ENCODE measurements at places on chromosomes 4 and X.

DNA sequence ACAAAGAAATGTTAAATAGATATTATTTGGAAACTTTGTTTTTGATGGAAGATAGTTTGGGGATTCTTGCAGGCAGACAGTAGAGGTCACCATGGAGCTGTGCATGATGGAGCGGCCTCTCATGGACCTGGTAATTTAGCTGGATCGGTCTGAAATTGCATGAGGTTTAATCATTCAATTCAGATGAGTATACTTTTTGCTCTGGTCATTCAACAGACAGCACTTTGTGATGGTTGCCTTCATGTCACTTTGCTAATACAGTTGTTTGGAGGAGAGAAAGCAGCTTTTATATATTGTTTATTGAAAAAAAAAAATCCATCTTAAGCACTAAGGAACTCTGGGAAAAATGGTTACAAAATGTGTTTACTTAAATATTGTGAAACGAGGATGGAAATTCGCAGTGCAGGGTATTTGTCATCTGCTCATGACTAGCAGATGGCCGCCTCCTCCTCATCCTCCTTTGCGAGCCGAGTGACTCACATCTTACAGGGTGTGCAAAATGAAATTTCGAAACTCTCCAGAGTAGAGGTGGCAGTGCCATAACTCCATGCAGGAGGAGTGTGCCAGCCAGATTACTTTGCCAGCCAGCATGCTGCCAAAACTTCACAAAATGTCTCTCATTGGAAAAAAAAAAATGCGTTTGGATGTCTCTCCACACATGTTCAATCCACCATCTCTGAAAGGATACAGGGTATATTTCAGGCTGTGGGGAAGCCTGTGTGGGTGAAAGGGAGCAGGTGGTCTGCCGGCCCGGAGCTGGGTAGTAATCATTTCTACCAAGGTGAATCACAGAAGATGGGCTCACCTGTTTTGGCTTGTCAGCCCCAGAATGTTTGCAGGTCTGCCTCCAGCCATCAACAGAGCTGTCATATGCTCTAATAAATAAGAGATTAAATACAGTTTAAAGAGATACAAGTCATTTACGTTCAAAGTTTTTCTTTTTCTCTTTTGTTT is 314.9 kb upstream of the DIPK2B start:
- H3K36me3 ChIP-seq: no peaks in the 10 kb centered on the region
- peaks cover 8% of the 10 kb centered on the region for H3K4me1 ChIP-seq
- H3K27me3 ChIP-seq: no peaks in the 10 kb centered on the region
- H3K4me3 ChIP-seq: no peak overlapping the region

GRCh38 chr4:7025040-7025602 is 18.1 kb upstream of the TADA2B start:
- DNase-seq: no peak
- H3K27ac ChIP-seq: no peak overlapping the region
- H3K4me3 ChIP-seq: no peak overlapping the region
- H3K4me1 ChIP-seq: peaks cover 10% of the 10 kb centered on the region
- no peaks in the 10 kb centered on the region for H3K27me3 ChIP-seq
- peaks cover 54% of the 10 kb centered on the region for H3K36me3 ChIP-seq

DNA sequence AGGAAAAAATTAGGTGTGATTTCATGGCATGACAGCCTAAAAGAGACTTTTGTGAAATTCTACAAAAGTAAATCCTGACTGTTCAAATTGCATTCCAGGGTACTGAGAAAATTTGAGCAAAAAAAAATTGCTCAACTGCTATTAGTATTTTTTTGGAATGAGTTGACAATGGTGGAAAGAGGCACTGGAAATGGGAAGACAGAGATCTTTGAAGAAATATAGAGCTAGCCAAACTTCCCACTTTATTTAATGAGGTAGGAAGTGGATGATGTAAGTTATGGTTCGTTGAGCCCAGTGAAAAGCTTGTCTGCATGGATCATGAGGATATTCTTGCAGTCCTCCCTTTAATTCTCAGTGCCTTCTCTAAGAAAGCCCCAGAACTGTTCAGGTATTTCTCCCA is 183.8 kb downstream of the PTTG2 start:
- H3K4me1 ChIP-seq: peaks cover 4% of the 10 kb centered on the region
- H3K4me3 ChIP-seq: no peak overlapping the region
- H3K36me3 ChIP-seq: peaks cover 38% of the 10 kb centered on the region
- H3K27ac ChIP-seq: no peak overlapping the region
- DNase-seq: no peak
- peaks cover 1% of the 10 kb centered on the region for H3K27me3 ChIP-seq

DNA sequence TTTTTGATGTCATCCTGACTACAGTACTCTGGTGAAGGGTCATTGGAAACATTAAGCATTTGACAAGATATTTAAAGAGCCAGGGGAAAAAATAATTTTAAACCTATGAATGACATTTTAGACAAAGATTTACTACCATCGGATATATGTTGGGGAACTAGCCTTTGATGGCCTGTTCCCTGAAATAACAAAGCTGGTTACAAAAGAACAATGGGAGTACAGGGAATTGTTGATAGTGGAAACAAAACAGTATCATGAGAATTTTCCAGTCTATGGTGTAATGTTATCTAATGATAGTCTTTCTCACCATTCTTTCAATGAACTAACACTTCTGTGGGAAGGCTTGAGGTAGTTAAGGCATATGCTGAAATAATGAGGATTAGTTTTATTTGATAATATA is 125.9 kb upstream of the KLHL4 start:
- no peaks in the 10 kb centered on the region for H3K36me3 ChIP-seq
- no peak for DNase-seq
- H3K27ac ChIP-seq: no peak overlapping the region
- H3K4me3 ChIP-seq: no peak overlapping the region
- H3K27me3 ChIP-seq: no peaks in the 10 kb centered on the region

GRCh38 chrX:109831326-109831985 is 98.4 kb upstream of the ACSL4 start:
- H3K27ac ChIP-seq: no peak overlapping the region
- DNase-seq: no peak
- no peaks in the 10 kb centered on the region for H3K36me3 ChIP-seq
- peaks cover 2% of the 10 kb centered on the region for H3K27me3 ChIP-seq
- H3K4me1 ChIP-seq: no peaks in the 10 kb centered on the region

GRCh38 chr4:56537147-56537546 is 31.6 kb downstream of the ARL9 start:
- H3K36me3 ChIP-seq: no peaks in the 10 kb centered on the region
- peaks cover 16% of the 10 kb centered on the region for H3K27me3 ChIP-seq
- H3K4me1 ChIP-seq: no peaks in the 10 kb centered on the region

DNA sequence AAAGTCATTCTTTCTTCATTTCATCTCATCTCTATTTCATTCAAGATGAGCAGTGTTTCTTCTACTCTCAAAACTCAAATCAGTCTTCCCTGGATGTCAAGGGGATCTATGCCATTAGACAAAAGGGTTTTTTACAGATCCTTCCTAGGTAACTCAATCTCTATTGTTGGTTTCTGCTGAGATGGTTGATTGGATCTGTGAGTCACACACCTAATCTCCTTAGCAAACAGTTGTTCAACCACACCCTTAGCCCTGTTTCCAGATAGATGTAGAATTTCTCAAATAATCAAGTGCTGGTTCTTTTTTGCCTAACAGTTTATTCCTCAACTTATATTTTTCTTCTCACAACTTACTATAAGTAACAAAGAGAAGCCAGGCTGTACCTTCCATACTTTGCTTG is 200.5 kb downstream of the KDR start:
- no peak overlapping the region for H3K27ac ChIP-seq
- H3K4me1 ChIP-seq: no peaks in the 10 kb centered on the region
- no peaks in the 10 kb centered on the region for H3K27me3 ChIP-seq
- no peak overlapping the region for H3K4me3 ChIP-seq
- no peak for DNase-seq

- no peaks in the 10 kb centered on the region for H3K27me3 ChIP-seq
- no peak overlapping the region for H3K27ac ChIP-seq
- no peaks in the 10 kb centered on the region for H3K4me1 ChIP-seq
Measured at GRCh38 chrX:74461384-74461783, 40.1 kb downstream of the SLC16A2 start.

GRCh38 chr4:6771229-6771671 is 11.3 kb upstream of the KIAA0232 start:
- DNase-seq: no peak
- peaks cover 18% of the 10 kb centered on the region for H3K27me3 ChIP-seq
- H3K4me3 ChIP-seq: no peak overlapping the region
- H3K36me3 ChIP-seq: no peaks in the 10 kb centered on the region
- no peak overlapping the region for H3K27ac ChIP-seq

GRCh38 chr4:40525752-40526598 is 103.7 kb downstream of the RBM47 start:
- no peak overlapping the region for H3K27ac ChIP-seq
- H3K36me3 ChIP-seq: no peaks in the 10 kb centered on the region
- no peak for DNase-seq
- H3K4me3 ChIP-seq: no peak overlapping the region
- H3K4me1 ChIP-seq: no peaks in the 10 kb centered on the region

GRCh38 chr4:112332398-112332797 is 35.2 kb downstream of the ALPK1 start:
- H3K4me3 ChIP-seq: no peak overlapping the region
- DNase-seq: no peak
- no peaks in the 10 kb centered on the region for H3K36me3 ChIP-seq
- H3K4me1 ChIP-seq: peaks cover 5% of the 10 kb centered on the region
- no peak overlapping the region for H3K27ac ChIP-seq

DNA sequence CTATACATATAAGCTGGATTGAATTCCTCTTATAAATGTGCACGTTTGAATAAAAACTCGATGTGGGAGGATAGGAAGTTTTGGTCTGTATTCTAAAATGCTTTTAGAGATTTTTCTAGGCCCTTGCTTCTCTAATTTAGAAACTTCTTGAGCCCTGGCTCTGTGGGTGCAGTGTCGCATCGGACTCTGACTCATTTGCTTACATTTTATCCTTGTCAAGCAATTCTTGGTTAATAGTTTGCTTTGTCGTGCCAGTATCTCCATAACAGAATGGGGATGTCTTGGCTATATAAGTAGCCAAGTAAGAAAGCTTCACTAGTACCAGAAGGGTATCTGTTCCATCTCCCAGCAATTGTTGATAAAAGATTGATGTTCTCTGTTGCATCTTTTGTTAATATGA is 10.7 kb downstream of the SGMS2 start:
- no peaks in the 10 kb centered on the region for H3K4me1 ChIP-seq
- no peak for DNase-seq
- H3K27ac ChIP-seq: no peak overlapping the region
- H3K27me3 ChIP-seq: peaks cover 4% of the 10 kb centered on the region
- no peak overlapping the region for H3K4me3 ChIP-seq

GRCh38 chrX:130841776-130842175 is 61.2 kb downstream of the ENOX2 start:
- H3K27me3 ChIP-seq: no peaks in the 10 kb centered on the region
- DNase-seq: no peak
- H3K4me3 ChIP-seq: no peak overlapping the region

DNA sequence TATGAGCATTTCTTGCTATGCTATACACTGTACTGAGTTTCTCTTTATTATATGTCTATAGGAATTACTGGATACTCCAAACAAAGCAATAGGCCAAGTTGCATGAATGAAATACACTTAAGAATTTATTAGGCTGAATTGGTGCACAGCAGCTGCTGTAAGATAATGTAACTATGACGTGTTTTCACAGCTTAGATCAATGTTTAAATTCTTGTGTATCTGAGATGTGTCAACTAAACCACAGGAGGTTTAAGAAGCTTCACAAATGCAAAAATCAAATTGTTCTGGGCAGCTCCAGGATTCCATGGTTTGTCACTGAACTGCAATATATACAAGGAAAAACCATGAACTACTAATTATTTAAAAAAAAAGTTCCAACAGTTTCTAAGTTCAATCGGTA is 156.7 kb downstream of the MAPK10 start:
- no peak overlapping the region for H3K4me3 ChIP-seq
- no peaks in the 10 kb centered on the region for H3K4me1 ChIP-seq
- no peaks in the 10 kb centered on the region for H3K27me3 ChIP-seq
- no peak for DNase-seq

GRCh38 chr4:183747931-183748670 is 89.0 kb downstream of the TRAPPC11 start:
- no peak overlapping the region for H3K4me3 ChIP-seq
- peaks cover 4% of the 10 kb centered on the region for H3K27me3 ChIP-seq
- no peak for DNase-seq
- no peak overlapping the region for H3K27ac ChIP-seq

All from activated CD4-positive, alpha-beta memory T cell treated with anti-CD3 and anti-CD28 coated beads, Interleukin-2, amount 10 ng/mL, durations not matched to agents 7 days and 5 days (primary cell).